D341Med (cell line): ENCODE measurements at places on chromosomes 5 and 9.

- DNase-seq: no peak
These were observed 430.9 kb downstream of the DMAC1 start for GRCh38 chr9:7368410-7369292.

- DNase-seq: no peak
These were observed 125.8 kb upstream of the SLC12A2 start for GRCh38 chr5:127957701-127958239.

DNA sequence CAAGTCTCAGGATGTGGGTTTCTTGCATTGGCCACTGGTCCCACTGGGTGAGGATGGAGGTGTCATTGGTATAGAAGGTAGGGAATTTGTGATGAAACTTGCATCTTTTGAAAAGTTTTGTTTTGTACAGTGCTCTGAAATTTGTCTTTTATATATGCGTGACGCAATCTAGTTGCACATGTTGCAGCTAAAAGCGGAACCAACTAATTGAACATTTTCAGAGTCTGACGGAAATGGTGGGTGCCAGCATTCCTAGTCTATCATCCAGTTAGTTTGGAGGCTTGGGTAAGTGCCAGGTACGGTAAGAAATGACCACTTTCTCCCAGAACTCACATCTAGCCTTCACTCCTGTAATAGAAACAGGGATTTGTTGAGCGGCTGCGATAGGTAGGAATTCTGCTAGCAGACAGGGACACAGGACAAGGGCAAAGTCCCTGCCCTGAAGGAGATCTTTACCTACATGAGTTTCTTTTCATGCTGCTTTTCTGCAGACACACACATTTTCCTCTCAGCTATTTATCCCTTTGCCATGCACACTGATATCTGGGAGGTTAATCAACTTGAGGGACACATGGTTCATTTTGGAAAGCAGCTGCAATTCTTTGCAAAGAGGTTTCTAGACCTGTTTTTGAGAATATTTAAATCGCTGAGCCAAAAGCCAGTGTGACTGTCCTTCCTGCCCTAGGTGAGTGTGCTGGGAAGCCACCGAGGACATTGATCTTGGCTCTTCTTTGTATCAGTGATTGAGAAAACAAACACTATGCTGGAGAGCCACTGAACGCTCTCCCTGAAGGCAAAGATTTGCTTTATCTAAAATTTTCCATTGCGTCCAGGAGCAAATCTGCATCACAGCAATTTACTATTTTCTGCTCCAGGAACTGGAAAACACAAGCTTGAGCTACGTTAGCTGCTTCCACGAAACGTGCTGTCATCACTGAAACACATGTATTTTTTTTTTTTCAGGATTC is 89.7 kb downstream of the DAP start:
- no peak for DNase-seq

- DNase-seq: no peak
These were observed 712.3 kb upstream of the WWC1 start for GRCh38 chr5:167578977-167579692.

DNA sequence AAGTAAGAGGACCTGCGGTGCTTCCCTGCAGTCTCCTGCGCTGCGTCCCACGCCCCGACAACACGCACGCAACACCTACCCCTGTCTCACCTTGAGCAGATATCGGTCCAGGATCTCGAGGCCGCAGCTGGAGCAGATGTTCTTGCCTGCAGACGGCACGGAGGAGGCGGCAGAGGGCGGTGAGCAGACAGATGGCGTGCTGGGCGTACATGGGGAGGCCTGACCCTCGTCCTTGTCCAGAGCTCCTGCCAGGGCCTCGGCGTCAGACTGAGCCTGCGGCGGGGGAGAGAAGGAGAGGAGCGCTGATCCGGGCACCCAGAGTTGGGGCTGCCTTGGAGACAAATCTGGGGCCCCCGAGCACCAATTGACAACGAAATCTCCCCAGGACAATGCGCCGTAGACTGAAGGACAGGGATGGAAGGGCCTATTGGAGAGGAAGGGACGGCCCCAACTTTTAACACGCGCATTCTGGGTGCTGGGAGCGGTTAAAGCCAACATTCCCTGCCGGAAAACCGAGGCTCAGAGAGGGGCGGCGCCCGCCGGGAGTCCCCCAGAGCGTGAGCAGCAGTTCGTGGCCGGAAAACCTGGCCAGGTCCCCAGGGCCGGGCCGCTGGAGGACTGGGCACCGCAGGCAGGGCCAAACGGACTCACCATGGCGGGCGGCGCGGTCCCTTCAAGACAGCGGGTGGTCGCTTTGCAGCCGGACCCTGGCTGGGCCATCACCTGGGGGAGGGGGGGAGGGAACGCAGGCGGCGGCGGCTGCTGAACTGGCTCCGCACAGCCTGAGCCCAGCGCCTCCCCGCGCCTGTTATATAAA is 1.8 kb downstream of the LHX6 start:
- no peak for DNase-seq

DNA sequence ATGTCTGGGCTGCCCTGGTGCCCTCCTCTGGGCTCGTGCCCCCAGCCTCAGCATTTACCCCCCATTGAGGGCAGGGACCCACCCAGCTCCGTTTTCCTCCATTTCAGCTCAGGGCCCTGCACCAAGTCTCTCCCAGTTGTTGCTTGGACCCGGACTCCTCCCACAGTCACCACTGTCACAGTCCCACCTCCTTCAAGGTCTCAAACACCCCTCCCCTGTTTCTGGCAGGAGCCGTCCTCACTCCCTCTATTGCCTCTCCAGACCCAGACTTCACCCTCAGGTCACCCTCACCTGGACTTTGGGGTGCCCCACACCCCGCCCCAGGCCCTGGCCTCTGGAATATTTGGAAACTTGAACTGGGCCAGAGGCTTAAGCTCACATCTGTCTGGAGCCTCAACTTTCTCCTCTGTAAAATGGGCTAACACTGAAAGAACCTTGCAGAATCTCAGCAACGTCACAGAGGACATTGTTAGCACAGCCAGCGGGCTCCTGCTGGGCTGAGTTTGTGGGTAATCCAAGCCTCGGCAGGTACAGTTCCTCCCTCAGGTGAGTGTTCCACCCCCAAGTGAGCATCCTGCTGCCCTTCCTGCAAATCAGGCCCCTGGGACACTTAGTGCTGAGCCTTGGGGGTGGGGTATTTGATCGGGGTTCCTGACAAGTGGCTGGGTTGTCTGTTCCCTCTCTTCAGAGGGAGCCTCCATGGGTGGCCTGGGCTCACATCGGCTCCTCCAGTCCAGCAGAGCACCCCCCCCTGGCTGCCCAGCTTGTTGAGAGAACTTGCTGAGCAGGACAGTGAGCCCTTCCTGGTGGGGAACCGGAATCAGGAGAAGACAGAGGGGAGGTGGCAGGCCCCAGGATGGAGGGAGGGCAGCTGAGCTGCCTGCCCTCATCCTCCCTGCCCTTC is 130.1 kb downstream of the C9orf50 start:
- DNase-seq: no peak

GRCh38 chr5:37988454-37989046 is 148.7 kb upstream of the GDNF start:
- DNase-seq: no peak

DNA sequence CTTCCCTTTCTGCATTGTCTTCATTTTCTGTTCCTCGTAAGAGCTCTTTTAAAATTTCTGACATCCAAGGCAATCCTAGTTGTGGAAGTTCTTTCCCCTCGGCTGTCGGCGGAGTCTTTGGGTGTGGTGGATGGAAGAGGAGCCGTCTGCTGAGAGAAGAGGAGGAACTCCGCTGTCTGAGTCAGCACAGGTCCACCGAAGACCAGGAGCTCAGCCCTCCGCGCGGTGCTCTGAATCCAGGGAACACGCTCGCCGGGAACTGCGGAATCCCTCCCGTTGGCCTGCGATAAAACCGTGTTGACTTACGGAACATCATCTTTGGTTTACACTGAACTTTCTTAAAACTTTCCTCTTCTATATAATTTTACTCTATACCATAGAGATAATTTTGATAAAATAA is 100.7 kb upstream of the IRX4 start:
- no peak for DNase-seq

GRCh38 chr9:135281791-135282737 is 194.6 kb downstream of the OLFM1 start:
- peak; percentile 72 for DNase-seq

DNA sequence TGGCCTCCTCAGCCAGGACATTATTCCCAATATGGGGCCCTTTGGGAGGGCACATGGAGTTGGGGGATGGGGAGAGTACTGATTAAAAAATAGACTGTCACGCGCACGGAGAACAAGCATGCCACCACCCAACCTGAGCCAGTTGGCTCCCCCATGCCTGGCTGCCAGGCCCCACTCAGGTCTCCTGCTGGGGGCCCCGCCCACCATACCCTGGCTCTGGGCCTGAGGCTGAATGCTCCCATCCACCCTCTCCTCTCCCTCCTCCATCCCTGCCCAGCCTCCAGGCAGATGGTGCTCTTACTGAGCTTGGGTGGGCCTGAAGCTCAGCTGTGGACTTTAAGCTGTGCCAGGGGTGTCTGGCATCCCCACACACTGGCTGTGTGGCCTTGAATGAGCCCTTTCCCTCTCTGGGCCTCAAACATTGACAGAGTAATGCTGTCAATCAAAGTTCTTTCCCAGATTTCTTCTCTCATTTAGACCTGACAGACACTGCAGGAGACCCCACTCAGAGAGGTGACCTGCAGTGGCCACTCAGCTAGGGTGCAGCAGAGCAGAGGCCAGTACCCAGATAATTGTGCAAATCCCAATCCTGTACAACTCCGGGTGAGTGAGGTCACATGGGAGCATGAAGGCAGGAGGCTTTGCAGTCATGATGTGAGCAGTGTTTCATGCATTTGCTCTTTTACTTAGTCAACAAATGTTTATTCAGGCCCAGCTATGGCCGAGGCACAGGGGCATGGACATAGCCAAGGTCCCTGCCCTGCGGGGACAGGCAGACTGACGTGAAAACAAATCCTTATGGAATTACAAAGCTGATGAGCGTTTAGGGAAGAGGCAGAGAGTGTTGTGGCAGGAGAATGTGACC is 9.8 kb upstream of the SYNPO start:
- DNase-seq: no peak

DNA sequence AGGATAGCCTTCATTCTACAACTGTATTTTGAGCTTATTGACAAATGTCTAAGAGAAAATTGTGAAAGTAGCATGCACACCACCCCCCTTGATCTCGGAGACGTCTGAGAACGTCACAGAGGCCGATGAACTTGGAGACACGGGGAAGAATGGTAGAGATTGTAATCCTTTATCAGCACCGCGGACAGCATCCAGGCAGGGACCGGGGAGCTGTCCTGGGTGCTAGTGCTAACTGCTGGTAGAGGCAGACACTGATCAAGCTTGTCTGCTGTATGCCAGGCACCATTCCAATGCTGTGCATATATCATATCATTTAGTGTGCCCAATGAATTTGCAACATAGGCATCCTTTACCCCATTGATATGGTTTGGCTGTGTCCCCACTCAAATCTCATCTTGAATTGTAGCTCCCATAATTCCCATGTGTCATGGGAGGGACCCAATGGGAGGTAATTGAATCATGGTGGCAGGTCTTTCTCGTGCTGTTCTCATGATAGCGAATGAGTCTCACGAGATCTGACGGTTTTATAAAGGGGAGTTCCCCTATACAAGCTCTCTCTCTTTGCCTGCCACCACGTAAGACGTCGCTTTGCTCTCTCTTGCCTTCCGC is 98.8 kb downstream of the LHX2 start:
- DNase-seq: no peak

DNA sequence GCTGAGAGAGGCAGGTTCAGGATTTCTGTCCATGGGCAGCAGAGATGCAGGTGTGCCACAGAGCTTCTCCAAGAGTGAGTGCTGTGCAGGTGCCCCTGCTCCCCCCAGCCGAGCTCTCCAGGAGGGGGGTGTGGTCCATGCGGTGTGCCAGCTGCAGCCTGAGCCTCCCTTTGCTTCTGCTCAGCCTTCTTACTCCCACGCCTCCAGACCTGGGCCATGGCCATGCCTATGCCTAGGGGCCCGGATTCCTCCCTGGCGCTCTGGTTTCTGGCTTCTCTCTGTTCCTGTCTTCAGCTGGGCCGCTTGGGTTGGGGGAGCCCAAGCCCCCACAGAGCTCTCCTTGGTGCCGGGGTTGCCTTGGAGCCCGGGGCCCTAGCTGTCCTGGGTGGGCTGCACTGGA is 133.3 kb downstream of the CACNA1B start:
- DNase-seq: peak; percentile 22

GRCh38 chr9:33153666-33154065 is 13.5 kb downstream of the B4GALT1 start:
- no peak for DNase-seq

DNA sequence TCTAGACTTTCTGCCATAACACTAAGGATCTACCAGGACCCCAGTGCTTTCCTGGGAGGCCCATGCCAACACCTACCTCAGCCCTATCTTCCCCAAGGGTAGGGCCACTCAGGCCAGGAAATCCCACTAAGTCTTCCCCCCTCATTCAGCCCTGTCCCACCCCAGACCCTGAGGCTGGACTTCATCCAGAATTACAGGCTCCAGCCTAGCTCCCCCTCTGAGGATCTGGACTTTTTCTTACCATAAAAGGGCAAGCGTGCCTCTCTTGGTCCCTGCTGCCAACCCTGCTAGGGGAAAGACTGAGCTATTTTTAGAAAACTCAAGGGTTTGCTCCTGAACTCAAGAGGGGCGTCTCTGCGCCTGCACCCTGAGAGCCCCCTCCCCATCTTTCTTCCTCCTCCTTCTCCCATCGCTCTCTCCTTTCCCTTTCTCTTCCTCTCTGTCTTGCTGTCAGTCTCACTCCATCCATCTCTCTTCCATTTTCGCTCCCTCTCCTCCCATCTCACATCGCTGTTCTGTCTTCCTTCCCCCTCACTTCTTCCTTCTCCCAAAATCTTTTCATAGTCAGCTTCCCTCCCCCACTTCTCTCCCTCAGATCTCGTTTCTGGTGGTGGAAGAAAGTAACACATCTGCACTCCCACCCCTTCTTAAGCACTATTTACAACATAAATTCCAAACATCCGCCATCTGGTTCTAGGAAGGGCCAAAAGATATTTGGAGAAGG is 38.1 kb upstream of the IL17B start:
- DNase-seq: no peak

GRCh38 chr5:17000291-17000939 is 64.3 kb upstream of the MYO10 start:
- no peak for DNase-seq

GRCh38 chr9:115261656-115262081 is 143.7 kb upstream of the TNC start:
- no peak for DNase-seq

DNA sequence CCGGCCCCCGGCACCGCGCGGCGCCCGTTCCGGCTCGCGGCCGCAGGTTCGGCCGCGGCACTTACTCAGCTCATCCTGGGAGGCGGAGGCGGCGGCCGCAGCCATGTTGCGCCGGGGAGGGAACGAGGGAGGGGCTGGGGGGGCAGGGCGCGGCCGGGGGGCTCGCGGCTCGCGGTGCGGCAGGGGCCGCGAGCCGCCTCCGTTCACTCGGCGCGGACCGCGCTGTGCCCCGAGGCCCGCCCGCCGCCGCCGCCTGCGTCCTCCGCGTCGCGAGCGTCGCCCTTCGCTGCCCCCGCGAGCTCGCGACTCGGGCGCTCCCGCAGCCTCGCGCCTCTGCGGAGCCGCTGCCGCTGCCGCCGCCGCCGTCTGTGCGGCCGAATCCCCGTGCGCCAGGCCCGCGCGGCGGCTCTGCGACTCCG is 735 bp downstream of the ECPAS start:
- DNase-seq: peak; percentile 85

- no peak for DNase-seq
These were observed 49.7 kb downstream of the VAV2 start for GRCh38 chr9:133942206-133942975.

- DNase-seq: peak; percentile 55
These were observed 122.9 kb downstream of the CAVIN4 start for GRCh38 chr9:100700689-100701318.

- DNase-seq: no peak
These were observed 1.9 kb downstream of the SPTAN1 start for GRCh38 chr9:128554155-128554862.
